ENCODE measurements at places on chromosomes 7 and 10. TPM values are rescaled to one million over a fixed set of nuclear protein-coding genes. Genes with fewer than 3 reads are reported as not detected.

DNA sequence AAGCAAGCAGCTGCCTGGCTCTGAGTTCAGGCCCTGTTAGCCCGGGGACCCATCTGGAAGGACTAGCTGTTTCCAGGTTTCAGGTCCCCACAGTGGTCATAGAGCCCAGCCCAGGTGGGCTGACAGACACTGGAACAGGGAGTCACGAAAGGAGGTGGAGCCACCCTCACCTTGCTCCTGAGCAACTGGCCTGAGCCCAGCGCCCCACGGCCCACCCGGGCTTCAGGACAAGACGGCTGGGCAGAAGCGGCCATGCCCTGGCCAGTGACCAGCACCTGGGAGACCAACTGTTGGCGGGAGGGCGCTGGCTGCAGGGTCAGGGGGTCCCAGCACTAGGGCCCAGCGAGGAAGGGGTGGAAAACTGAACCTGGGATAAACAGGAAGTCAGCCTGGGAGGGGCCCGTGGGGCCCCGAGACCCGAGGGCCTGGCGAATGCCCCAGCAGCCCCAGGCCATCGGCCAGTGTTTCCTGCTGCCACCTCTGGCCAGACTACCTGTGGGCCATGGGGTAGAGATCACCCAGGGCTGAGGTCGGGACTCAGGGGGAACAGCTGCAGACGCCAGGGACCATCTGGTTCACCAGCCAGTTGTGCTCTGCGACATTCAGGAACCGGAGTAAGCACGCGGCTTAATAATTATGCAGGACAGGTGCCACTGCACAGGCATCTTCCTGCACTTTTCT lies 282.1 kb upstream of the PPP2R2D start:
- H3K27ac ChIP-seq, result no peak overlapping the region
- no peak for DNase-seq
- no peaks in the 10 kb centered on the region for H3K27me3 ChIP-seq
- no peak overlapping the region for H3K4me3 ChIP-seq
- H3K4me1 ChIP-seq, result no peaks in the 10 kb centered on the region

- peaks cover 2% of the 10 kb centered on the region for H3K27me3 ChIP-seq
- no peaks in the 10 kb centered on the region for H3K36me3 ChIP-seq
- DNase-seq, result no peak
- H3K4me3 ChIP-seq, result no peak overlapping the region
- H3K4me1 ChIP-seq, result no peaks in the 10 kb centered on the region
- H3K27ac ChIP-seq, result no peak overlapping the region
Observed at GRCh38 chr10:23826421-23826820, 382.5 kb upstream of the KIAA1217 start.

GRCh38 chr7:80632139-80632538 lies 6.3 kb upstream of the CD36 start:
- no peak overlapping the region for H3K4me3 ChIP-seq
- DNase-seq, result no peak
- no peaks in the 10 kb centered on the region for H3K36me3 ChIP-seq
- no peaks in the 10 kb centered on the region for H3K27me3 ChIP-seq
- H3K4me1 ChIP-seq, result no peaks in the 10 kb centered on the region
- no peak overlapping the region for H3K27ac ChIP-seq

- H3K4me3 ChIP-seq, result peak within 1 kb of the TSS; percentile 66
- H3K36me3 ChIP-seq, result no peaks in the 10 kb centered on the region
- no peaks in the 10 kb centered on the region for H3K27me3 ChIP-seq
- DNase-seq, result peak; percentile 28
- H3K27ac ChIP-seq, result peak within 1 kb of the TSS; percentile 18
Observed at GRCh38 chr7:140397784-140398750, at the start of gene SLC37A3. Gene SLC37A3 (minus strand): TSS chr7:140398530. CDS start chr7:140382526, 16,004 bp downstream.

The XRCC2 gene
- total RNA-seq, result 10.7 TPM

The NPC1L1 gene
- total RNA-seq, result 0.08 TPM

DNA sequence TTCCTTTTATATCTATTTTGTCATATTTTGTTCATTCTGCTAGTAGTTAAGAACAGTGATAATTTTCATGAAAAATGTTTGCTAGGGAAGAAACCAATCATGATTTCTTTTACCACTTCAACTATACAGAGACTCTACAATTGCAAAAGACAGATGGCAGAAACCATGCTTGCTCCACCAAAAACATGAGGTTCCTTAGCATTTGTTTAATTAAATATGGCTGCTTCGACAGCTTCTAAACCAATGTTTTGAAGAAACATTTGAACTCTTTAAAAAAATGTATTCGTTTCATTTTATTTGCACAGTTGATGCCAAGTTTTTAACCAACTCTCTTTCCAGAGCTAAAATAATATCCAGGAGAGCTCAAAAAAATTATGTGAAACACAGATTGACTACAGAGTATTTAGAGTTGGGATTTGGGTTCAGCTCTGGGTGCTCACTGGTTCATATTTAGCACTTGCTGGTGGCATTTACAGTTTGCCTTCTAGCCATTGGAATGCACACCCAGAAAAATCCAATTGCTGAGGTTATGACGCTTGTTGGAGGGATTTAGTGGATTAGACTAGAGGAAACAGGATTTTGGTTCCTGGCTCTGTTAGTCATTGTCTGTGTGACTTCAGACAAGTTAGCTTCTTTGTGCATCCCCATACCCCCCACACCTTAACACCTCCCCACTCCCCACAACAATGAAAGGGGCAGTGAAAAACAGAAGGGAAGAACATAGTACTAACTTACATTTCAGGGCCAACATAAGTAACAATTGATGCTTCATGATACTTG lies 35.8 kb upstream of the SDHAF3 start:
- DNase-seq, result no peak

The FIS1 gene
- 110 TPM for total RNA-seq

- no peaks in the 10 kb centered on the region for H3K4me1 ChIP-seq
- H3K4me3 ChIP-seq, result no peak overlapping the region
- H3K27me3 ChIP-seq, result no peaks in the 10 kb centered on the region
- no peaks in the 10 kb centered on the region for H3K36me3 ChIP-seq
- H3K27ac ChIP-seq, result no peak overlapping the region
- DNase-seq, result no peak
Observed at GRCh38 chr7:84688671-84689070, 494.1 kb upstream of the SEMA3A start.

DNA sequence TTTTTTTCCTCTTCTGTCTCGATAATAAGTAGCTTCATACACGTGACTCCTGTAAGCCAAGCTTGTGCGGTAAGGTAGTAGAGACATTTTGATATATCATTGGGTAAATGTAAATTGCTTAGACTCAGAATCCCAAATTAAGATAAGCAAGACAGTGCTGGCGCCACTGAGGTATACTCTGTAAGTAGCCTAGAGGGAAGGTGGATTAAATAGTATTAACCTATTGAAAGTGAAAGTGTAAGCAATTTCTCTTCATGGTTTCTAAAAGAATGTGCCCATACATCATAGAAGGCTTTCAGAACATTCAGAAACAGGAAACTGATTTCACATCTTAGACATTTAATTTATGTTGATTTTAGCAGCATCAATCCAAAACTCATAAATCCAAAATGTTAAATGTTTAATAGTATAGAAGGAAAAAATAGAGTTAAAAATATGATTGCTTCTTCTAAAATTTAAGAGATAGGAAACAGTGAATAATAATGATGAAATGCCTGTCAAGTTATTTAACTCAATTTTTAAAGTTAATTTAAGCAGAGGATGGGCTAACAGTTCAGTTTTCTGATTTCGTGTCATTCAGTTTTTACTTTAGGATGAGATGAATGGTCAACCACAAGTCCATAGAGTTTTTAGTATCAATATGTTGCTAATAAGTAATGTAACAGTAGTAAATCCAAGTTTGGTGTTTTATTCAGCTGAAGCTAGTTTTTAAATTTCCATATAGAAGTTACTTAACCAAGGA lies 36.8 kb downstream of the LRRC72 start:
- no peaks in the 10 kb centered on the region for H3K27me3 ChIP-seq
- DNase-seq, result no peak
- H3K4me1 ChIP-seq, result no peaks in the 10 kb centered on the region
- H3K4me3 ChIP-seq, result no peak overlapping the region
- H3K27ac ChIP-seq, result no peak overlapping the region

The CALML3 gene
- total RNA-seq, result not detected

- H3K36me3 ChIP-seq, result no peaks in the 10 kb centered on the region
- no peaks in the 10 kb centered on the region for H3K4me1 ChIP-seq
- DNase-seq, result no peak
- no peaks in the 10 kb centered on the region for H3K27me3 ChIP-seq
- H3K27ac ChIP-seq, result no peak overlapping the region
- no peak overlapping the region for H3K4me3 ChIP-seq
Observed at GRCh38 chr10:33120275-33120674, 162.2 kb upstream of the ITGB1 start.

DNA sequence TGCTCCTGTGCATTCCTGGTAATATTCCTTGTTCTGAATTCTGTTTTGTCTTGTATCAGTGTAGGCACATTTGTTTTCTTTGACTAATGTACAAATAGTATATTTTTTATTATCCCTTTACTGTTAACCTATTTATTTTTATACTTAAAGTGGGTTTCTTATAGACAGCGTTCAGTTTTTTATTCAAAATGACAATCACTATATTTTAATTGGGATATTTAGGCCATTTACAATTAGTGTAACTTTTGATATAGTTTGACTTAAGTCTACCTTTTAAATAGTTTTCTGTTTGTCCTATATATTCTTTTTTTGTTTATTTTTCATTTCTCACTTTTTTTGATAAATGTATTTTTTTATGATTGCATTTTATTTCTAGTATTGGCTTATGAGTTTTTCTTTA lies 219.8 kb downstream of the DNAJB9 start:
- no peak overlapping the region for H3K4me3 ChIP-seq
- H3K4me1 ChIP-seq, result no peaks in the 10 kb centered on the region
- no peaks in the 10 kb centered on the region for H3K36me3 ChIP-seq
- H3K27ac ChIP-seq, result no peak overlapping the region

GRCh38 chr7:194252-195009 lies 2.1 kb downstream of the FAM20C start:
- H3K27me3 ChIP-seq, result no peaks in the 10 kb centered on the region
- no peaks in the 10 kb centered on the region for H3K36me3 ChIP-seq
- DNase-seq, result no peak
- no peaks in the 10 kb centered on the region for H3K4me1 ChIP-seq
- H3K27ac ChIP-seq, result no peak overlapping the region

DNA sequence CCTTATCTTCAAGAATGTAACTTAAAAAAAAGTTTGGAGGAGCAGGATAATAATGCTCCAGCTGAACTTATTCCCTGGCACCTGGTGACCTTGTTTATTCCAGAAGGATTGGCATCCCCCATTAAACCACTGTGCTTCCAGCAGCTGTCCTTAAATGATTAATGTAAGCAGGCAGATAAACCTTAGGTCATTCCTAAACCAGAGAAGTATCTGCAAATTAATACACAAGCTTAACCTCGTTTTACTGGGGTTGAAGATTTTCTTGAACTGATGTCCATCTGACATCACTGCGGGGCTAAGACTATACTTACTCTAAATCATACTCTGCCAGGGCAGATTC lies 116.1 kb upstream of the PALS2 start:
- no peak for DNase-seq
- peaks cover 19% of the 10 kb centered on the region for H3K4me1 ChIP-seq
- no peak overlapping the region for H3K27ac ChIP-seq
- H3K27me3 ChIP-seq, result no peaks in the 10 kb centered on the region

DNA sequence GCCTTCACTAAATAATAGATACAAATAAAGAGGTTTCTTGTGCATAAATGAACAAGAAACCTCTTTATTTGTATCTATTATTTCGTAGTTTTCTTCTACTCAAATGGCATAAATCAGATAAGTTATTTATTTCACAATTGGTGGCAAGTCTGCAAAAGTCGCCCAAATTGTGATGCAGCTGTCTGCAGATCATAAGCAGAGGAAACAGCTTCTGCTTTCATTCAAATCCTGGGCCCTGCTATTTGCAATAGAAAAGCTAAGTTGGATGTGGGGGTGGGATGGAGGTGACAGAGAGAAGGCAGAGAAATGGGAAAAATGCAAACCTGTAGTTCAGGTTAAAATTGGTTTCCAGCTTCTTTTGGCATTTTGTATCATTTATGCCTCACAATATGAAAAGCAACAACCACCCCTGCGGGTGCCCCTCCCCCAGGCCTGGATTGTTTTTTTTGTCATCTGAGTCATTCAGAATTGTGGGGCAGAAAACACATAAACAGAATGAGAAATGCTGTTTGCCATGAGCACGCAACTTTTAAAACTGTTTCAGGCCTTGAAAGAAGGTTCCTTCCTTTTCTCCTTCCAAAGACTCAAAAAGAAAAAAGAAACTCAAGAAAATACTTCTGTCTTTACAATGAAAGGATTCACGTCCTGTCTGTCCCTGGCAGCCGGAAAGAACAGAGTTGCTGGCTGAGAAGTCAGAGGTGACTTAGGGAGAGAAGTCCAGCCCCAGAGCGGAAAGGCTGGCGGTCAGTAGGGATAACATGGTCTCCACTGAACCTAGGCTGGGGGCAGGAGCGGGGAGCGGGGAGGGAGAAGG lies 132.9 kb downstream of the BAMBI start:
- H3K4me1 ChIP-seq, result no peaks in the 10 kb centered on the region
- DNase-seq, result no peak

The CC2D2B gene
- 0.72 TPM for total RNA-seq

- H3K27ac ChIP-seq, result no peak overlapping the region
- H3K4me1 ChIP-seq, result no peaks in the 10 kb centered on the region
- H3K27me3 ChIP-seq, result no peaks in the 10 kb centered on the region
- no peaks in the 10 kb centered on the region for H3K36me3 ChIP-seq
Observed at GRCh38 chr7:142933092-142933475, 462 bp downstream of the TRPV5 start.
